Inflammatory macrophage treated with lipopolysaccharide for 4 hours (primary cell): ENCODE measurements at places on chromosomes 1 and 21.
A peak's percentile ranks its signal among the peaks of the same experiment; 100 is the strongest.

DNA sequence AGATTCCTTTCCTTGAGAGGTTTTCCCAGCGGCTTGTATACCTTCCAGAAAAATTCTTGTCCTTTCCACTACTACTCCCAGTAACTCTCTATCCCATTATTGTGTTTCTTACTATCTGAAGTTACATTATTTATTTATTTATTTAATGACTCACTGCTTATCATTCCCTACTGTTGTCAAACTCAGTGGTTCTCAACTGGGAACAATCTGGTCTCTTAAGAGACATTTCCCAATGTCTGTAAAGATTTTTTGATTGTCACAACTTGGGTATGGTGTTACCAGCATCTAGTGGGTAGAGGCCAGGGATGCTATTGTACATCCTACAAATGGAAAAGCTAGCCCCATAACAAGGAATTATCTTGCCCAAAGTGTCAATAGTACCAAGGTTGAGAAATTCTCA lies 771.5 kb upstream of the ADGRL2 start:
- no peak for DNase-seq

DNA sequence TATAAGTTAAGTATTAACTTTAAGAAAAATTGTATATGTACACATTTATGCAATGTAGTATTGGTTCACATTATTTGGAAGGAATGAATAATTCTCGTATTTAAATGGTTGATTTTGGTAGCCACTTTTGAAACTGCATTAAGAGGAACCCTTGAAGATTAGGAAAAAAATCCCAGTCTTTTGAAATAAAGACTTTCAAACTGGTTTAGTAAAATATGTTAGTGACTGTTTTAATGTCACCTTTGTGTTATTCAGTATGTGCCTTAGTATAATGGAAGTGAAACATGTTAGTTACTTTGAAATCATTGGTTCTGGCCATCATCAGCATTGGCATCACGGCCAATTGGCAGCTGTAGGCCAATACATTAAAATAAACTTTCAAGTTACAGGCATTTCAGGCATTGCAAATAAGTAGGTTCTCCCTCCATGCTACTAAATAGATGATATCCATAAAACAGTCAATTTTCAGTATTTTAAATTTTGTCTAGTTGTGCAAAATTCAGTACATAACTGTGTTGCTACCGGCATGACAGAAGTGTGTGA lies 4.4 kb downstream of the MIER1 start:
- peak; percentile 80 for DNase-seq

DNA sequence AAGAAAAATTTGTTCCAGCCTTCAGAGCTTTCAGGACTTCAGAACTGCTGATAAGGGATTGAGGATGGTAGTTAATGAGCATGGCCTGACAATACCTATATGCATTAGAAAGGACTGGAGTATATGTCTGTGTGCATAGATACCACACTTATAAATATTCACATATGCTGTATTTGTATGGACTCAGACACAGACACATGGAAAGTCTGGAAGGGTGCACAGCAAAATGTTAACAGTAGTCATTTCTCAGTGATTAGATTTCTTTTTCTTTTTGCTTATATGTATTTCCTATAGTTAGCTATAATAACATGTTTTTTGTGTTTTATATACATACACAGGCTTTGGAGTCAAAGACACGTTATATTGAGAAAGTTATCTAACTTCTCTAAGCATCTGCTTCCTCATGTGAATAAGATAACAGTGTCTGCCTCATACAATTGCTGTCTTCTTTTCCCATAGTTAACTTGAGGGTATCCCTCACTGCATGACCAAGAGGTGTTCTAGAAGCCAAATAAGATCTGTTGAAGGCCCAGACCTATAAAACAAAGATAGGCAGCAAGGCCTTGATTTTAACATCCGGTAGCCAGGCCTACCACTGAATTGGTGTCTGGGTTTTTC lies 31.3 kb downstream of the INPP5B start:
- no peak for DNase-seq

DNA sequence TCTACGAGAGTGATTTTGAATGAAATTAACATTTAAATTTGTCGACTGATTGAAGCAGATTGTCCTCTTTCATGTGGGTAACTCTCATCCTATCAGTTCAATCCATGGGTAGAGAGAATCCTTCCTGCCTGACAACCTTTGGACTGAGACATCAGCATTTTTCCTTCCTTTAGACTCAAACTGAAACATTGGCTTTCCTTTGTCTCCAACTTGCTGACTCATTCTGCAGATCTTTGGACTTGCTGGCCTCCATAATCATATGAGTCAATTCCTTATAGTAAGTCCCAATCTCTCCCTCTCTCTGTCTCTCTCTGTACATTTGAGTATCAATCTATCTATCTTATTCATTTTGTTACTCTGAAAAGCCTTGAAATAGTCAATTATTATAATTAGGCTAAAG lies 416.7 kb downstream of the LRRIQ3 start:
- no peak for DNase-seq

DNA sequence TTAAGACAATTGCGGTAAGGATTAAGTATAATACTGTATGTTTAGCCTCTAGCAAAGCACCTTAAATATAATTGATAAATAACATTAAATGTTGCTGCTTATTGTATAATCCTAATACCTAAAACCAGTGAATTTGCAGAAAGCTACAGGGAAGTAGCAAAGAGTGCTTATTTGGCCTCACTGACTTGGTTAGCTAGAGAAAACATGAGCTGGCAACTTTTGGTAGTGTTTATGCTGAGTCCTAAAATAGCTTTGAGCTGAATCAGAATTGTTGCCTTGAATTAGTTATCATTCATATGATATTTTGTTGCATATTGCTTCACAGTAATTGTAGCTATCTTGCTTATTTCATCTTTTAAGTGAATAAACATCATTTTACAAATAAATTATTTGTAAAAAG lies 3.5 kb downstream of the TRIM67 start:
- no peak for DNase-seq

DNA sequence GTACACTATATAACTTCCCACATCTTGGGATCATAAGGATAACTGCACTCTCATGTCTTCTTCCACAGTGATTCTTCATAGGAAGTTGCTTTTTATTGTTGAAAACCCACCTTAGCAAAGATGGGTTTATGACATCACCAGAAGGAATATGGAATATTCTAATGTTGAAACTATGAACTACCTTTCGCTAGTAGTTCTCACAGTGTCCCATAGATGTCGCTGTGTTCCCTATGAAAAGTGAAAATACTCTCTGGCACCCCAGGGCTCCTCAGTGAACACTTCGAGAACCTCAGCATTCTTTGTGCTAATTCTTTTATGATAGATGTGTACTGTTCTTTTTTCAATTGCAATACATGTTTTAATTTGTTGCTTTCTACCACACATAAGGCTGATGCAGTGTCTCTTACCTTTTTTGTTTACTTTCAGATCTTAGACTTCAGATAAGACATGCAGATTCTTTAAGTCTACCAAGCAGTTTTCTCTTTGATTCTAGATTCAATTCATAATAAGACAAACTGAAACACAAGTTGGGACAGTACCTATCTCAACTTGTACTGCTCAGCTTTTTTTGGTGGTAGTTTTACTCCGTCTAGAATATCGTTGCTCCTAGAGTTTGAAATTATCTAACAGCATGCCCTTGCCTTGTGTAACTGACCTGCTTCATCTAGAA lies 90.8 kb downstream of the GTF2B start:
- DNase-seq, result no peak

DNA sequence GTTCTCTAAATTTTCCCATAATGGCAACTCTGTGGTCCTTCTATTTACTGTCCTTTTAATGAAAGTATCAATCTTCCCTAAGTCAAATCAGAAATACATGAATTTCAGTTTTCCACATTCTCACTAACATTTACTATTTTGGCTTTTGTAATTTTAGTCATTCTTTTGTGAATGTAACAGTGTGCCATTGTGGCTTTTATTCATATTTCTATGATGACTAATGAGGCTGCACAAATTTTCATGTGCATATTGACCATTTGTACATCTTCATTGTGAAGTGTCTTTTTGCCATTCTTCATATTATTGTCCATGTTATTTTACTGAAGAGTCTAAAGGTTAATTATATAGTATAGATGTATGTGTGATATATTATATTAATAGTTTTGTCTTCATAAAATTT lies 431.0 kb upstream of the BRINP3 start:
- DNase-seq, result no peak

GRCh38 chr1:70017770-70018169 lies 187.6 kb downstream of the LRRC40 start:
- no peak for DNase-seq

DNA sequence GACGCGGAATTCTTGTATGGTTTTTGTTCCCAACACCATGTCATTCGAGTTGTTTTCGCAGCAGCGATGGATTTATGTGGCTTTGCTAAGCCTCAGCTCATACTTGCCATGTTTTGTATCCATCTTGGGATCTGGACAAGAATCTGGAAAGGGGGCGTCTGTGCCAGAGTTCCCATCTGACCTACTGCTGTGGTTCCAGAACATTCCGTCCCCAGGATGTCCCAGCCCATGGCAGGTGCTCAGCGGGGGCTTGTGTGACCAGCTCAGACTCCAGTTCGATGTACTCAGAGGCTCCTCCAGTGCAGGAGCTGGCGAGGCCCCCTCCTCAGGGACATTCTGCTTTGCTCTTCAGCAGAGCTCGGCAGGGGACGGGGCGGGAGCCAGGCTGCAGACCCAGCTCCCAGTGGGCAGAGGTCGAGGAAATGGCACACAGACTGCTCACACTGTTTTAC lies 24.0 kb upstream of the ADARB1 start:
- no peak for DNase-seq

DNA sequence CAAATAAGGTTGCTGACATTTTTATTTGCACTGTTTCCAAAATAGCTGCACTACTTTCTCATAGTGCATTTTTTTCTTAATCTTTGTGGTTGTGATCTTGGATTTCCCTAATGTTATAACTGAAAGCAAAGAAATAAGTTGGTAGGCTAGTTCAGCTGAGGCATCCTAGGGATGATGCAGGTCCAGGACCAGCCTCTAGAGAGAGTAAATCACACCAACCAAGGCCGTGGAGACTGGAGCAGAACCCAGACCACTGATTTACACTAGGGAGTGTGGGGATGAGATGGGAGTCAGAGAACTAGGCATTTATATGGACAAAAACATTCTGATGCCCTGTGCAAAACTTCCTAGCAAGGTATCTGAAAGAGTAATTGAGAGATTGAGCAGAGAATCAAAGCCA lies 104.5 kb downstream of the URB2 start:
- DNase-seq, result no peak

GRCh38 chr1:162822391-162823200 lies 32.1 kb downstream of the HSD17B7 start:
- no peak for DNase-seq

- peak; percentile 67 for DNase-seq
Observed at GRCh38 chr1:186923486-186923885, 94.7 kb downstream of the PLA2G4A start.

- DNase-seq, result peak; percentile 19
Observed at GRCh38 chr1:232880354-232880753, 70.1 kb upstream of the NTPCR start.

GRCh38 chr1:159177272-159177907 lies 6.0 kb downstream of the CADM3 start:
- DNase-seq, result no peak

DNA sequence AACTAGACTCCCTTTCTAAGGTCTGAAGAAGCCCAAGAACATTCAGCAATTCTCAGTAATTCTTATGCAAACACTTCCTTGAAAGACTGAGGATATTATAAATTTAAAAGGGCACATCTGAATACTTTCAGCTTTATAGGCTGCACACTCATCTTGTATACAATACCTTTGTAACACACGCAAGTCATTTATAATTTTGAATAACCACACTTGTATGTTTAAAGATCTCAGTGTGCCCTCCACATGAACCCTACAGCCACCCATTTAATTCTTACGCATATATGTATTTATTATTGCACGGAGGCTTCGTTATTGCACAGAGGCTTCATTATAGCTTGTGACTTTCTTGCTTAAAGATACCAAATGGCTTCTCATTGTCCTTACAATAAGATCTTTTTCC lies 1.2 kb upstream of the KRTAP27-1 start:
- no peak for DNase-seq

DNA sequence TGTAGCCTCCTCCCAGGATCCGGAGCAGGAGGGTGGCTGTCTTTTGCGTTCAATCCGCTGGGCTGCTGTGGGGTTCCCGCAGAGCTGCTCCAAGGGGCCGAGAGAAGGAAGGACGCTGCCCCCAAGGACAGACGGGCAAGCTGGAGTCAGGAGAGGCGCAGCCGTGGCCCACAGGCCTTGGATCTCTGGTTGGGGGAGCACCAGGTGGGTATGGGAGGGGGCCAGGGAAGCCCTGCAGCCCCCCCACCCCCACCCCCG lies 15.9 kb upstream of the SKI start:
- DNase-seq, result no peak

- no peak for DNase-seq
Observed at GRCh38 chr1:64163970-64164369, 39.5 kb upstream of the UBE2U start.

DNA sequence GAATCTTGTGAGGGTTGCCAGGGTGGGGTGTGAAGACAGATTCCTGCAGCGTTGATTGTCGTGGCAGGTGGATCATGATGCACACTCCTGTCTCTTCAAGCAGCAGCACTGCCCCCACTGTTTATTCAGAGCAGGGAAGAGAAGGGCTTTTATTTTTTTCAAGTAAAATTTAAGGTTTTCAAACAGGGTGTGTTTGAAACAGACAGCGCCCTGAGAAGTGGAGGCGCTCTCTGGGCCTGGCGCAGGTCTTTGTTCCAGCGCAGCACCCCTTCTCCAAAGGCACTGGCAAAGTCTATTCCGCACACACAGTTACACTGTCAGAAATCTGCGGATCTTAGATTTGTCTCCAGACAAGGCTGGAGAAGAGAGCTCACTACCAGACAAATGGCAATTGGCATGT lies 7.0 kb downstream of the C1orf53 start:
- DNase-seq, result no peak

DNA sequence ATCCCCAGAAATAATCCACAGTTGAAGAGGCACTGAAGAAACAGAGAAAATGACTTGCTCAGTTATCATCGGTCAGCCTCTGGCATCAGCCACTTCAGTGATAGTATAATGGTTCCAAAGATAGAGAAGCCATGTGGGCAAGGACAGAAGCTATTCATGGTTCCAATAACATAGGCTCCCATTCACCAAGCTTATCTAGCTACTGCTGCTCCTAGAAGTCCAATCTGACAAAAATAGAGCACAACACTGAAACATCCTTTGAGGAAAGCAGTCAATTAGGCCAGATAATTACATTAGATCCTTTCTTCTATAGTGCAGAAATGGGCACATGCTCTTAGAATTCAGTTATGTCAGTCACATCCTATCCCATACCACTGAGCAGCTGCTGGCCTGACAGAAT lies 33.5 kb upstream of the CRB1 start:
- DNase-seq, result no peak

- DNase-seq, result peak; percentile 86
Observed at GRCh38 chr1:159830722-159831121, 4.0 kb downstream of the SLAMF8 start.

- DNase-seq, result no peak
Observed at GRCh38 chr1:170986901-170987300, 51.6 kb downstream of the MROH9 start.

GRCh38 chr1:218633238-218633988 lies 288.3 kb downstream of the TGFB2 start:
- no peak for DNase-seq

DNA sequence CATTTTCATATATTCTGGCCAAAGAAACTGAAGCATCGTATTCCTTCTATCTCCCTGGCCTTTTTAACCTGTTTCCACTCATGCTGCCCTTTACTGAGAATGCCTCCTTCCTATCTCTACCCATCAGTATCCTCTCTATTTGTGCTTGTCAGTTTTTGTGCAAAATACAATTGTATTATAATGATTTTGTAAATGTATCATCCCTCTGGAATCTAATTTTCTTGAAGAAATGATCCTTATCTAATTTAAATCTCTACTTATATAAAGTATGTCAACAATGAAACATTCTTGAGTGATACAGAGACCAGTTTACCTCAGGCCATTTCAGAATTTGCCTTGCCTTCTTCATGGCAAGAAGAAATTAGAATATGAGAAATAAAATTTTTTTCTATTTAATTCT lies 59.0 kb upstream of the TEKT2 start:
- no peak for DNase-seq
